ENCODE measurements at places on chromosomes 11 and 22. TPM values are rescaled to one million over a fixed set of nuclear protein-coding genes. Genes with fewer than 3 reads are reported as not detected.

Gene ASPHD2
- 19.0 TPM for total RNA-seq

Gene DGCR6
- total RNA-seq: 11.7 TPM

Gene SLC22A9
- not detected for total RNA-seq

Gene PLEKHA7
- total RNA-seq: 5.7 TPM

Gene RNF26
- 20.6 TPM for total RNA-seq

Gene NTM
- 1.2 TPM for total RNA-seq

Gene MPPED2
- total RNA-seq: 11.0 TPM

Gene HEPHL1
- total RNA-seq: not detected

Gene GRK3
- total RNA-seq: 12.4 TPM

Gene SCN3B
- total RNA-seq: 118 TPM

Gene SPON1
- 0.81 TPM for total RNA-seq

Gene OR4A5
- not detected for total RNA-seq

Data from glutamatergic neuron (in vitro differentiated cells).